ENCODE measurements at places on chromosomes 16 and 17. TPM values are rescaled to one million over a fixed set of nuclear protein-coding genes. Genes with fewer than 3 reads are reported as not detected.

DNA sequence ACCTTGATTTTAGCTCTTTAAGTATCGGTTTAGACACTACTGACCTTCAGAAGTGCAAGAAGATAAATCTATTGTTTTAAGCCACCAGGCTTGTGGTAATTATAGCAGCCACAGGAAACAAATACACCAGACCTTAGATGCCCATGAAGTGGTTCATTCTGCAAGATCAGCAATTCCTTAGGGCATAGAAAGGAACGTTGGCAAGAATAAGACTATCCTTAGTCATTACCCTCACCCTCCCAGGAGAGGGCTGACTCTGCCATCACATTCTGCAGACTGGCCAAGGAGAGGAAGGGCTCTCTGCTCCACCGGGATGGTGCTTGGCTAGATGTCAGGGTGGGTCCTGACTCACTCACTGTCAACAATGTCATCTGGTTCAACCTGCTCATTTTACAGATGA is 14.1 kb upstream of the NDEL1 start:
- no peak for DNase-seq

- DNase-seq: no peak
These were observed 24.3 kb upstream of the GSG1L start for GRCh38 chr16:28087675-28088300.

The MARVELD3 gene
- 37.7 TPM for total RNA-seq

DNA sequence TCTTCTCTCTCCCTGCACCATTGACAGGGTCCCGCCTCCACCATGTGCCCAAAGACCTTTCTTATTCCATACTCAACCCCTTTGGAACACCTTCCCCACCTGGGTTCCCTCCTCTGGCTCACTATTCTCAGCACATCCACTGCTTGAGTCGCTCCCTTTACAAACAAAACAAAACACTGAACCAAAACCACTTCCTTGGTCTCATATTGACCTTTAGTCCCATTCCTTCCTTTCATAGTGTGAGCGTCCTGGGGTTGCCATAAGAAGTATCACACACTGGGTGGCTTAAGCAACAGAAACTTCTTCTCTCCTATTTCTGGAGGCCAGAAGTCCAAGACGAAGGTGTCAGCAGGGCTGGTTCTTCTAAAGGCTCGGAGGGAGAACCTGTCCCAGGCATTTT is 6.1 kb upstream of the TNRC6C start:
- DNase-seq: no peak

DNA sequence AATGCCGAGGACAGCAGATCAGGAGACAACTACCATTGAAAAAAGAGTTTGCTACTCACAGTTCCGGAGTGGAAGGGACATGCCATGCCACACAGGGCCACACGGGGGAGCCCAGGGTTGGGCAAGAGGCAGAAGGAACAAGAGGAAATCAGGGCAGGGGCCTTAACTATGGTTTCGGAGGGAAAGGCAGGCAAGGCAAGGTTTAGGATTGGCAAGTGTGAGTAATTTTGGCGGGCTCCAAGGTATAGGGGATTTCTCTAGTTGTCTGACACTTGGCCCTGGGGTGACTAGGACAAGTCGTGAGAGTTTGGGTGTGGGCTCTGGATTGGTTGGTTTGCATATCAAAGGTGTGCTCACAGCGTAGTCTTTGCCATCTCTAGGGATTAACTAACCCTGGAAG is 27.0 kb upstream of the NTN1 start:
- peak; percentile 75 for DNase-seq

The SLFN11 gene
- 6.3 TPM for total RNA-seq

The AOC3 gene
- 1.0 TPM for total RNA-seq

- no peak for DNase-seq
These were observed 56.7 kb upstream of the NOG start for GRCh38 chr17:56536766-56537165.

DNA sequence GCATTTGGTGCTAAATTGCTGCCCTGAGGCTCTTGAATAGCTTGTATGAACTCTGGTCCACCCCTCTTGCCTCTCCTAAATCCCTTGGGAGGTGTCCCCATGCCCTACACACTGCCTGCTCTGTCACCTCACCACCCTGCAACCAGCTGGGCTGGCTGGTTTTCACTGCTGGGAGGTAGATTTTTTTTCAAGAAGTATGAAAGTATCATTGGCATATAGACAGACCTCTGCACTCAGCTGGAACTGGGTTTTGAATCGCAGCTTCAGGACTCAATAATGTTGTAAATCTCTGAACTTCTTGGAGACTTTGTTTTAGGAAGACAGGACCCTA is 184.9 kb downstream of the MSI2 start:
- DNase-seq: no peak

- DNase-seq: peak; percentile 46
These were observed 5.6 kb upstream of the CARHSP1 start for GRCh38 chr16:8874388-8874787.

The MYL4 gene
- total RNA-seq: 10.2 TPM

The MRPL28 gene
- total RNA-seq: 88.1 TPM

DNA sequence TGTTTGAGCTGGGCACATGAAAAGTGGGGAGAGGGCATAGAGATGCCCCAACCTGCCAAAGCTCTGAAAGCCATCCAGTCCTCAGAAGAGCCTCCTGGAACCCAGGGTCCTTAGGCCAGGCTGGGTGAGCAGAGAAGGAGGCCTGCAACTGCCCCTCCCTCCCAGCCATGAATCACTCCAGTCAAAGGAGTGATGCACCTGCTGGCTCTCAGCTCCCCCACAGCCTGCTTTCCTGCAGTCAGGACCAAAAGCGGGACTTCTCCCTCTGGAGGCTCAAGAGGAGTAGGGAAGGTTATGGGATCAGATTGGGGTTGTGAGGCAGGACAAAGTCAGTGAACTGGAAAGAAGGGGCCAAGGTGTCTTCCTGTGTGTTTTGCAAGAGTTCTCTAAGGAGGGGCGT is 145.6 kb downstream of the TMEM132E start:
- no peak for DNase-seq

DNA sequence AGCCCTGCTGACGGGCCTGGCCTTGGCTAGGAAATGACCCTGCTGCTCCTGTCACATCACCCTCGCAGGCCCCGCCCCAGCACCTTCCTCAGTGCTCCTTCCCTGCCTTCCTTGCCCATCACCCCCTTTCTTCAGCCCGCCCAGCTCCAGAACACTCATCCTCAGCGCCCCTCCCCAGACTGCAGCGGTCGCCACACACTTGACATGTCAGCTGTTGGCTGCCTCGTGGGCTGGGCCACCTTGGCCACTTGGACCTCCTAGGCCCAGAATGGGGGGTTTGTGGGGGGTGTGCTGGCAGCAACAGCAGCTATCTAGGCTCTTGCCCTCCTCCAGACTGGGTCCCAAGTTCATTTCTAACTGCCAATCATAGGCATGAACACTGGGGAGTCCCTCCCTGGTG is 10.6 kb downstream of the ELMO3 start:
- no peak for DNase-seq

The TPPP3 gene
- total RNA-seq: 3.2 TPM

DNA sequence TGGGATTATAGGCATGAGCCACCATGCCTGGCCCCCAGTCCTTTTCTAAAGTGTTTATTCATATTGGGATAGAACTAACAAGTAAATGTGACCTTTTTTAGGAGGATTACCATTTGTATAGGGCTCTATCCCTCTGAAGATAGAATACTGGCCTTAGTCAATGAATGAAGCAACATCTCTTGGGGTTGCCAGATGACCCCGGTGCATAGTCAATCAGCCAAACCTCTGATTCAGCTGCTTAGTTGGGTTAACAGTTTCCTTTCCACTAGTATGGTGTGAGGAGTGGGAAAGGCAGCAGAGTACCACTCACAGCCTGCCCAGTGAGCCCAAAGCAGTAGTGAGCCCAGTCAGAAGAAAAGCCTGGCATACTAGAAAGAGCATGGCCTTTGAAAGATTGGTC is 94.6 kb upstream of the TBX2 start:
- no peak for DNase-seq

GRCh38 chr17:81241648-81242420 is 2.7 kb downstream of the NDUFAF8 start:
- peak; percentile 73 for DNase-seq

DNA sequence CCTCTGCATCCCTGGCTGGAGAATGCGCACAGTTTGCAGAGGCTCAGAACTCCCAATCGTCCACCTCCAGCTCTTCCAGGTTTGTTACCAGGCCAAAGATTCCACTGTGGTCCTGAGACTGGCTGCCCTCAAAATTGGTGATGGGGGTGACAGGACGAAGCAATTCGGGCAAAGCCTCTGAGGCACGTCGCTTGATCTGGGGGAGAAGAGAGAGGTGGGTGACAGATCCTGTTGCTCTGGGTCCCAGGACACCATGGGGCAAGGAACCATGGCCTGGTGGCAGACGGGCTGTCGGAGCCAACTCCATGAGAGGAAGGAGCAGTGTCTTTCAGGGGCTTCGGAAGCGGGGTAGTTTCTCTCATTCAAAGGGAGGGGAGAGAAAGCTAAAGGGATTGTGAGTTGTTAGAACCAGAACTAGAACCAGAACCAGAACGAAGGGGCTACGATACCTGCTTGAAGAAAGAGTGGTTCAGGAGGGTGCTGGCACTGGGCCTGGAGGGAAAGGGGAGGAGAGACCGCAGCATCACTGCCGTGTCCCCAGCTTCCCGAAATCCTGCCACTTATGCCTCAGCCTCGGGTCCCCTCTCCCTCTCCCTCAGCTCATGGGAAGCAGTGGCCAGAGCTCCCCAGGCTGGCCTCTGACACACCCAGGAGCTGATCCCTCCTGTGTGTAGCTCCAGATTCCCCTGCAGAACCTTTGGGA is 3.8 kb upstream of the LIMD2 start:
- no peak for DNase-seq

DNA sequence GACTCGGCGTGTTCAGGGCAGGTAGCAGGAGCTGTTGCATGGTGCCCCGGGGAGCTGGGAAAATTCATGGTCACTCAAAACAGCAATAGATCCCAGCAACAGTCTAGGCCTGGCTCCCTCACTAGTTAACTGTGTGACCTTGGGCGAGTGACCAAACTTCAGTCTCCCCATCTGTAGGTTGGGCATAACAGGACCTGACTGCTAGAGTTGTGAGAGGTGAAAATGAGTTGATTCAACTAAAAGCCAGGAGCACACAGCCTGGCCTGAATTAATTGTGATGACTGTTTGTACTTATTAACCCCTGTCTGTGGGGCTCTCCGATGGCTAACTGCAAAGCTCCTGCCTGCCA is 306.9 kb downstream of the SOX9 start:
- no peak for DNase-seq

The TBC1D3D gene
- not detected for total RNA-seq

The ASGR1 gene
- 59.6 TPM for total RNA-seq

DNA sequence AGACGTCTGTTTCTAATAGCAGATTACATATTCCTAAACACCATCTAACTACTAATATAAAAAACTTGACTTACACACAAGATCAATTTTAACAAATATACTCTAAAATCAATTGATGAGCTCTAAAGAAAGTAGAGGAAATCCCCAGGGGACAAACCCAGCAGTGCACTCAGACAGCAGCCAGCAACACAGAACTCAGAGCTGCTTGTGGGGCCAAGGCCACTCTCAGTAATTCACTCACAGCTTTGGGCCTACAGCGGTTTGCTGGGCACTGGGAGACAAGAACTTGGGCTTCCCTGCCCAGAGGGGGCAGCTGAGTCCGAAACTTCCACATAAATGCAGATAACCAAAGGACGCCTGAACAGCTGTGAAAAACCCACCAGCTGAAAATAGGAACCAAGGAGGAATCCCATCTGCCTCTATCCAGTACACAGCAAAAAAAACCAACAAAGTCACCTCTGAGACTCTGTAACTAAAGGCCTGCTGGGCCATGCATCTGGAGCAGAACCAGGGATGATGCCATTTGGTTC is 21.4 kb downstream of the NPLOC4 start:
- DNase-seq: no peak

The PITPNM3 gene
- total RNA-seq: 1.6 TPM

DNA sequence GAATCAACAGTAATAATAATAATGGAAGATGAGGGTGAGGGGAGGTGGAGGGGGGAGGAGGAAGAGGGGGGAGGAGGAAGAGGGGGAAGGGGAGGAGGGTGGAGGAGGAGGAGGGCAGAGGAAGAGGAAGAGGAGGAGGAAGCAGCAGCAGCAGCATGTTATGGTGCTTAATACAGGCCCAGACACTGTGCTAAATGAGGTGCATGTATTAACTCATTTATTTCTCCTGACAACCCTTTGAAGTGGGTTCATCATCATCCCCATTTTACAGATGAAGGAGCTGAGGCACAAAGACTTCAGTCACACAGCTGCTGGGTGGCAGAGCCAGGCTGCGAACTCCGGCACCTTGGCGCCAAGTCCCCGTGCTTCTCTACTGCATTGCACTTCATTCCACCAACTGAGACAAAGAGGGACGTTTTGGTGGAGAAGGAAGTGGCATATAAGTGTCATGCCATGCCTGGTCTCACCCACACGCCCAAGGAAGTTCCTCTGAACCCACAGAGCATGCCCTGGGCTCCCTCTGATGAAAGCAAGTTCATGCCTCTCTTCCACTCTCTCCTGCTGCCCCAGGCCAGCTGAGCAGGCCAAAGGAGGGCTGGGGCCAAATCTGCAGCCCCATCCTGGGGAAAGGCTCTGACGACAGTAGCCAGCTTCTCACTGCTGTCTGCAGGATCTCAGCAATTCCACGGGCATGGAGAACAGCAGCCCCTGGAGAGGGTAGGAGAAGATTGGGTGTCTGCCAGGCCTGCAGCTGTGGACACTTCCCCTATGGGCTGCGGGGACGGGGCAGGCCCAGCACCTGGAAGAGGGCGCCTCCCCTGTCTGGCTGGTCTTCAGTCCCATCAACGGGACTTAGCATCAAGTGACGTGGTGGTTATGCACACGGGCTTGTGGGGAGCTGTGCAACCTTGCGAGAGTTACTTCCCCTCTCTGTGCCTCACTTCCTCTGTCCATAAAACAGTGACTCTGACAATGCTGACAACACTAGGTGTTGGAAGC is 21.8 kb downstream of the XYLT1 start:
- no peak for DNase-seq

The PPP1R27 gene
- total RNA-seq: not detected

The RCVRN gene
- 0.07 TPM for total RNA-seq

- no peak for DNase-seq
These were observed 92.7 kb upstream of the XYLT1 start for GRCh38 chr16:17563323-17564091.

GRCh38 chr17:41773190-41773588 is 13.3 kb downstream of the JUP start:
- DNase-seq: peak; percentile 93

GRCh38 chr17:42617956-42618431 is 8.5 kb downstream of the TUBG1 start:
- no peak for DNase-seq

GRCh38 chr16:25707982-25708583 is 16.3 kb downstream of the HS3ST4 start:
- DNase-seq: peak; percentile 58

The MSRB1 gene
- 43.4 TPM for total RNA-seq

The GAS2L2 gene
- not detected for total RNA-seq

- DNase-seq: no peak
These were observed 15.1 kb downstream of the ANKFY1 start for GRCh38 chr17:4248504-4249277.

- peak; percentile 77 for DNase-seq
These were observed 562 bp downstream of the ZC3H7A start for GRCh38 chr16:11796227-11797165.
